ENCODE measurements at places on chromosomes 6 and 20. TPM values are rescaled to one million over a fixed set of nuclear protein-coding genes. Genes with fewer than 3 reads are reported as not detected.
A peak's percentile ranks its signal among the peaks of the same experiment; 100 is the strongest.

Gene ETV7
- total RNA-seq = 2.6 TPM

GRCh38 chr6:161271343-161272030 lies 2.4 kb downstream of the AGPAT4 start:
- ATAC-seq = no peak

GRCh38 chr6:95543798-95544197 lies 33.5 kb upstream of the MANEA start:
- ATAC-seq = no peak

GRCh38 chr6:16494793-16495192 lies 256.4 kb downstream of the GMPR start:
- ATAC-seq = peak; percentile 68

- no peak for ATAC-seq
Measured at GRCh38 chr6:124463271-124463670, 499.0 kb upstream of the RNF217 start.
